ENCODE measurements at places on chromosomes 6 and 20.

GRCh38 chr6:125165256-125165655, 11.7 kb downstream of the TPD52L1 start:
- DNase-seq, result no peak

GRCh38 chr20:37288091-37288490, 1.4 kb upstream of the MANBAL start:
- DNase-seq, result no peak

- DNase-seq, result no peak
Observed at GRCh38 chr20:32823078-32823477, 3.3 kb downstream of the MAPRE1 start.

- DNase-seq, result no peak
Observed at GRCh38 chr20:23167431-23167830, 81.3 kb upstream of the CD93 start.

DNA sequence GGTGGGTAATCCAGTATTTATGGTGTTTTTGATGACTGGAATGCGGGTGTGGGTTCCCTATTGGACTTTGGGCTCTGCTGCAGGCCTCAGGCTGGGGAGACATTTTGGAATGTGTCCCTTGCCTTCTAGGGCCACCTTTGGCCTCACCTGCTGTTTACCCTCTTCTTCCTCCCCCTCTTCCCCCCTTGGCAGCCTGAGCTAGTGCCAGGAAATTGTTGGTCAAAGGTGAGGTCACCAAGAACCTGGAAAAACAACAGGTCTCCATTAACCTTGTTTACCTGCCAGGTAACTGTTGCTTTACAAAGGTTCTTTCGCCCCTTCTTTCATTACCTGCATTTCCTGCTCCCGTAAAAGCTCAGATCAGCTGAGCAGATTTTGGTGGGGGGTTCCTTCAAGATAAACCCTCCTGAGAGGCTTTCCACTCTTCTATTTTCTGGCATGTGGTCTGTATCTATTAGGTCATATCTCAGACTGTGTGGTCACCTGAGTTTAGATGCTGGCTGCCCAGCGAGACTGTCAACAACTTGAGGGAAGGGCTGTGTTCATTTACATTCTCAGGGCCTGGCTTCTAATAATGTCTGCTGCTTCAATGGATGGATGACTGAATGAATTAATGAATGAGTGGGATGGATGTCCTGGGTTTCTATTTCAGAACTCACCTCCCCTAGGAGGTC, 34.7 kb downstream of the VEGFA start:
- no peak for DNase-seq

GRCh38 chr20:3539311-3540107, 68.7 kb downstream of the ATRN start:
- DNase-seq, result no peak

DNA sequence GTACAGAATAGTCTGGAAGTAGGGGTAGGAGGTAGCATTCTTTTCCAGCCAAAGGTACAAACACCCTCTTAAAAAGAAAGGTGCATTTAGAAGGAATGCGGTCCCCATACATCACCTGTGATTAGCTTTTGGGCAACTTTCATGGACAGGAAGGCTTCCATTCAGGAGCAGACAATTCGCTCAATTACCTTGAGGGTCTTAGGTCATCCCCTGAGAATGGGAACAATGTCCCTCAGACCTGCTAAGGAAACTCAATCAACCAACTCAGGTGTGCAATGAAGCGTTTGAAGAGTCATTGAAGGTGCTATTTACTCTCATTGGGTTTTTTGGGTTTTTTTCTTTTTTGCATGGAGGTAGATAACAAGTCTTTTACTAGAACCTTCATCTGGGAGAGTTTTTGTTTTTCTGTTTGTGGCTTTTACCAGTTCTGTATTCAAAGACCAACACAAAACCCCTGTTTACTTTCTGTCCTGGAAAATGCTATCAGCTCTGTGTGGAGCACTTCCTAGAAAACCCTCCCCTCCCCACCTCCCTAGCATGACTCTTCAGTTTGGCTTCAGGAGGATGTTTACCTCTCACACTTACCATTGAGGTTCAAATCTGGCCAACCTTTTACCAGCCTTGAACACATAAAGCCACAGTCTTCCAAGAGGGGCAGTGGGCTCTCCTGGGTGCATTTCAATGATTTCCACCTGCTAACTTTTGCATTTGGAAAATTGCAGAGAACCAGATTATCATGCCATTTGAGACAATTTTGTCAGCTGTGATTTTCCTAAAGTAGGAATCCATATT, 271.2 kb upstream of the PRDM1 start:
- no peak for DNase-seq

DNA sequence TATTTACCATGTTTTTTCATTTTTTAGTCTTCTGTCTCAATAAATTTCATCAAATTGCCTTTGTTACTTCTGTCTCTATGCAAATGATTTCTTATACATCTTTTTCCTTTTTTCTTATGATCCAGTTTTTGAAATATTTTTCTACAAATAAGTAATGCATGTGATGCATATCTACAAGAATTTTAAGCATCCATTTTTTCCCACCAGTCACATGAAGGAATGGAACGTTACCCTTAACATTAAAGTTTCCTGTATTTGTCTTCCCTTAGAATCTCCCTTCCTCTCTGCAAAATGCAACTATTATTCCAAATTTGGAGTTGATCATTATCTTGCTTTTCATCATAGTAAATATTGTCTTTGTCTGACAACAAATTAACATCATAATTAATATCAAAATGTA, 35.5 kb downstream of the PSMB9 start:
- DNase-seq, result no peak

DNA sequence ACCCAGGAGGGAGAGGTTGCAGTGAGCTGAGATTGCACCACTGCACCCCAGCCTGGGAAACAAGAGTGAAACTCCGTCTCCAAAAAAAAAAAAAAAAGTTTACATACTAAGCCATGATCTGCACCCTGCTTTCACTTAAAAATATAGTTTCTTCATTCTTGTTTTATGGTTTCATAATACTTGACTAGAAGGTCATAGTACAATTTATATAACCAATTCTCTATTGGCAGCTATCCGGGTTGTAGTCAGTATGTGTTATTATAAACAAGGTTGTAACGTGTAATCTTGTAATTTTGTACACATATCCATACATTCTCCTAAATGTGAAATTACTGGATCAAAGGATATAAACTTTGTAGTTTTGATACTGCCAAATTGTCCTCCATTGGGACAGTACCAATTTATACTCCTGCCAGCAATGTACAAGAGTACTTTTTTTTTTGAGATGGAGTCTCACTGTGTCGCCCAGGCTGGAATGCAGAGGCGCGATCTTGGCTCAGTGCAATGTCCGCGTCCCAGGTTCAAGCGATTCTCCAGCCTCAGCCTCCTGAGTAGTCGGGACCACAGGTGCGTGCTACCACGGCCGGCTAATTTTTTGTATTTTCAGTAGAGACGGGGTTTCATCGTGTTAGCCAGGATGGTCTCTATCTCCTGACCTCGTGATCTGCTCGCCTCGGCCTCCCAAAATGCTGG, 144.8 kb downstream of the GJA10 start:
- DNase-seq, result no peak

DNA sequence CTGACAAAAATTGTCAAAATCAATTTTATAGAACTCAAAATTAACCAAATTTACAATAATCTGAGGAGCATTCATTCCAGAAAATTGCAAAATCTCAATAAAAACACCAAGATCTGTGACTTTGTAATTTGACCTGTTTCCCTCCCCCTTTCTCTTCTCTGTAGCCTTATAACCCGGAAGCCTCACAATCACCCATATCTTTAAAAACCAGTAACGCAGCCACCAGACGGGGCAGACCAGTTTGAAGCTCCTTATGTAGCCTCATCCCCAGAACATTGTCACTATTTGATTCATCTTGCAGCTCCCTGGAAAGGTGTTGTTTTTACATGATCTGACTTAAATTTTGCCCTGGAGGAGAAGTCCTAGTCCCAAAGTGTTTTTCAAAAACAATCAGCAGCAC, 27.5 kb upstream of the TGM6 start:
- no peak for DNase-seq

- DNase-seq, result peak; percentile 17
Observed at GRCh38 chr6:68975064-68975463, 340.0 kb downstream of the ADGRB3 start.

GRCh38 chr6:147752689-147753403, 244.4 kb downstream of the SAMD5 start:
- no peak for DNase-seq

- DNase-seq, result no peak
Observed at GRCh38 chr6:13454286-13455221, 32.8 kb downstream of the GFOD1 start.

DNA sequence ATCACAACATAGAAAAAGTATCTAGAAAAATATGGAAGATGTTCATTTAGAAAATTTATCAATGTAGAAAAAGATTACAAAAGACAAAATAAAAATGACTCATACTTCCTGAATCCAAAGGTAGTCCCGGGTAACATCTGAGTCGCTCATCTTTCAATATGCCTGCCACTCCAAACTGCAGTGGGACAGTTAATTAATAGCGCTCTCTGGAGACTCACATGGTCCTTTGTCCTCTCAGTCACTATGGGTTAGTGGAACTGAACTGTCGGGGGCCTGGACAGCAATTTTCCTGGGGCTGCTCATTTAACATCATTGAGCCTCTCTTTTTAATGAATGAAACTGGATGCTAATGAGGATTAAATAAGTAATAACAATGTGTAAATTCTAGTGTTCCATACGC, 103.4 kb downstream of the MAP3K4 start:
- DNase-seq, result no peak

DNA sequence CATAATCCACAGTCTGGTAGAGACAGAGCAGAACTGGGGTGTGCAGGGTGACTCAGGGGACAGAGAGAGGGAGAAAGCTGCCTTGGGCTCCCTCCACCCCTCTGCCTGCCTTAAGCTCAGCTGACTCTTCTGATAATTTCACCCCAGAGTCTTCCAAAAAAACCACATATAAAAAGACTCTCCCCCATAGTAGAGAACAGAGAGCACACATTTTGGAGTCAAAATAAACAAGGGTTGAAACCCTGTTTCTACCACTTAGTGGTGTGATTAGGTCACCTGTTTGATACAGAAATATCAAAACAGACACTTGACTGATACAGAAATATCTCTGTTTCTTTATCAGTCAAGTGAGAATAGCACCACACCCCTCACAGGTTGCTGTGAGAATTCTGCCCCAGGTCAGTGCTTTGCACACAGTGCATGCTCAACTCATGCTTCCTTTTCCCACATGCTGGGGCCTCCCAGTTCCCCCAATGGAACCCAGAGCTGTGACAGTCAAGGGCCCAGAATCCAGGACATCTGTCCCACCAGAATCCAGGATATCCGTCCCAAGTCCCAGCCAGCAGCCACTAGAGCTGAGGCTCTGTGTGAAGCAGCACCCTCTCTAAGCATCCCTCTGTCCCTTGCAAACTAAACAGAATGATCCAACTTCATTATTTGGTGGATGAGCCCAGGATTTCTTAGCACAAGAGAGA, 1.2 kb downstream of the TREML2 start:
- no peak for DNase-seq

DNA sequence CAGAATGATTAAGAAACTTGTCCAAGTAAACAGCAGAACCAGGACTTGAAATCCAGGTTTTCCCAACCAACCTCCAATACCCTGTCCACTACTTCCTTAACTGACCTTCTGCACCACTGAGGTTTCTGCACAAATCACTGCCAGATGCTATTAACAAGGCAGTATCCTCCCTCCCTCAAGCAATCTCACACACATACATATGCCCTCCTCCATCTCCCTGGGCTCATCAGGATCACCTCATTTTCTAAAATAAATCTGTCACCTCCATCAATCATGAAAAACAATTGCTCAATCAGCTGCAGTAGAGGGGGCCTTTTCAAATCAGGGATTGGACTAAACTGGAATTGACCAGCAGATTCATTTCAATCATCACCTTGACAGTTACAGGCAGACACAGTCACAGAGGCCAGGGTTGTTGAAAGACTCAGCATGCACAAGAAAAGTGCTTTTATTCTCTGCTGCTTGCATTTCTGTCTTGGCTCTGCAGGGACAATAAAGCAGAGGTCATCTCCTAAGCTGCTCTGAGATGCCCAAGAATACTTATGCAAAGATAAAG, 539.4 kb downstream of the PTPRT start:
- DNase-seq, result no peak

GRCh38 chr20:8400486-8400885, 268.4 kb downstream of the PLCB1 start:
- DNase-seq, result no peak

- DNase-seq, result no peak
Observed at GRCh38 chr6:41567684-41568083, 21.5 kb downstream of the FOXP4 start.

GRCh38 chr20:35106827-35107380, 14.3 kb upstream of the TRPC4AP start:
- no peak for DNase-seq

- DNase-seq, result no peak
Observed at GRCh38 chr20:62418709-62419487, 8.4 kb downstream of the RBBP8NL start.

GRCh38 chr20:34538671-34539123, 19.8 kb upstream of the MAP1LC3A start:
- no peak for DNase-seq

DNA sequence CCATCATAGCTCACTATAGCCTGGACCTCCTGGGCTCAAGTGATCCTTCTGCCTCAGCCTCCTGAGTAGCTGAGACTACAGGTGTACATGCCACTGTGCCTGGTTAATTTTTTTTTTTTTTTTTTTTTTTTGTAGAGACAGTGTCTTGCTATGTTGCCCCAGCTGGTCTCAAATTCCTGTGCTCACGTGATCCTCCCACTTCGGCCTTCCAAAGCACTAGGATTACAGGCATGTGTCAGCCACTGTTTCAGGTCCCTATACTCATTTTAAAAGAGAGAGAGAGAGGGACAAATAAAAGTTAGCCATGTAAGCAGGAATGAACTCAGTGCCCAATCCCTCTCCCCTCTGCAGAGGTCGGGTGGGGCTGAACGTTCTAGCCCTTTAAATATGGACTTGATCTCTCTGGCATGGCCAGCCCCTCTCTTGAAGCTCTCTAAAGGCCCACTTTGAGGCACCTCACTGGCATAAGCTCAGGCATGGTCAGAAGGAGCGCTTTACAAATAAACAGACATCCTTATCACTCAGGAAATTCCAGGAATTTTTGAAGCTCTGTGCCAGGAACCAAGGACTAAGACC, 9.0 kb upstream of the SERPINB1 start:
- DNase-seq, result no peak

DNA sequence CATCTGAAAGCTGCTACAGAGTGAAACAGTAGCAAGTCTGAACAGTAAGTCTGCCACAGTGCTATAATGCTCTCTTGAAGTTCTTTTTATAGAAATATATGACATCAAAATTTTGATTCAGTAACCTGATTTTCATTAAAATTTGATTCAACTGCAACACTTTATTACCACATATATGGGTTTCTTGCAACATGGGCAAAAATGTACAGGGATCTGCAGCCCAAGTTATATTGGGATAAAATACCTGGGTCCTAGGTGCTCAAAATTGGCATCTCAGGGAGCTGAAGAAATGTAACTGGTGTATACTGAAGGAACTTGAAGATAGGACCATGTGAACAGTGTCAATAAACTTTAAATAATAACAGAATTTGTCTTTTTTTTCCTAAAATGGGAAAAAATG, 10.8 kb downstream of the ROMO1 start:
- DNase-seq, result no peak

GRCh38 chr20:40173872-40174271, 515.2 kb downstream of the MAFB start:
- DNase-seq, result no peak
